ENCODE measurements at places on chromosomes 5 and 9.

GRCh38 chr5:55234121-55234700 is 803 bp upstream of the CCNO start:
- DNase-seq = no peak

- no peak for DNase-seq
Observed at GRCh38 chr5:51829230-51829629, 446.0 kb downstream of the ISL1 start.

DNA sequence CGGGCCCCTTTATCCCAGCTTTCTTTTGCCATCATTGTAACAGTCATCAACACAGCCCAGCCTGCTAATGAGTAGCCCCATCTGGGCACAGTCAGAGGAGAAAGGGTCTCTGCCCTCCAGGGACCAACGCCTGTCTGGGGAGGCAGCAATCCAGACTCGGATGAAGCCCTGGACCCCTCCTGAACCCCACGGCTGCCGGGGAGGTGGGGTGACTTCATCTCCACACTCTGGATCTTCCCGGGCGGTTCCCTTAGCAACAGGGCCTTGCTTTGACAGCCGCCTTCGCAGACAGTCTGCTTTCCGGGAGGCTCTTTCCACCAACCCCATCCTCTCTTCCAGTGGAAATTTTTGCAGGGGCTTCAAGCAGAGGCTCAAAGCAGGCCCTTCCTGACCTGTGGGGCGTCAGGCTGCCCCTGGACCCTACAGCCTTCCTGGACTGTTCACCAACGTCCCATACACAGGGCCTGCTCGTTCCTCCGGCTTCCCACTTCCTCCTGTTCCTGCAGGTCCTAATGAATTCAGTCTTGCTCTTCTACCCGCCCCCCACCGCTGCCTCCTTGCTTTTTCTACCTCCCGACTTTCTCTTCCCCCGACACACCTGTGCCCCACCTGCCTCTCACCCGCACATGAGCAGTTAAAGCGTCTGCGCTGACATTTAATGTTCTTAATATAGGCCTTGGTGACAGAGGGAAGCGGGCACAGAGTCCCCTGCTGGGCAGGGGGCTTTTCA is 161.7 kb upstream of the MVB12B start:
- DNase-seq = no peak

GRCh38 chr9:16921855-16922254 is 51.4 kb upstream of the BNC2 start:
- no peak for DNase-seq

GRCh38 chr9:121300283-121301119 is 32.5 kb downstream of the GSN start:
- DNase-seq = no peak

- DNase-seq = peak; percentile 18
Observed at GRCh38 chr5:110752953-110753352, 14.1 kb downstream of the SLC25A46 start.

GRCh38 chr5:141668601-141669265 is 13.3 kb downstream of the ARAP3 start:
- no peak for DNase-seq

- no peak for DNase-seq
Observed at GRCh38 chr9:128078504-128079434, 10.7 kb downstream of the SLC25A25 start.

- no peak for DNase-seq
Observed at GRCh38 chr5:133289686-133290367, 238.0 kb downstream of the HSPA4 start.

- no peak for DNase-seq
Observed at GRCh38 chr5:150636391-150637244, 3.8 kb upstream of the SYNPO start.

- no peak for DNase-seq
Observed at GRCh38 chr9:109535365-109535764, 37.3 kb upstream of the PTPN3 start.

DNA sequence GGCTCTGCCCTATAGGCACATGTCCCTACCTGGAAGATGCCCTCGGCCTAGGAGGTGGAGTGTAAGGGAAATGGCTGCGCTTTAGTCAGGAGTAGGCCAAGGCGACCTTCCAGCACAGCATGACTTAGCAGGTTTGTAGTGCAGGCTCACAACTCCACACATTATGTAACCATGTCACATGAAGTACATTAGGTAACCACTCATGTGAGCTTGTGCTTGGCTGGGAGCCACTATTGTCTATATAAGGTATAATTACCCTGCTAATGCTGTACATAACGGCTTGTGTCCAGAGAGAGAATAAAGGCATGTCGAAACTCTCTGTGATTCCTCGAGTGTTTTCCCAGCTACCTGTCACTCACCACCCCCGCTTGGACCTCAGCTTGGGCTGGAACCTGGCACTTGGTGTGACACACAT is 74.9 kb downstream of the CAMK4 start:
- DNase-seq = no peak

DNA sequence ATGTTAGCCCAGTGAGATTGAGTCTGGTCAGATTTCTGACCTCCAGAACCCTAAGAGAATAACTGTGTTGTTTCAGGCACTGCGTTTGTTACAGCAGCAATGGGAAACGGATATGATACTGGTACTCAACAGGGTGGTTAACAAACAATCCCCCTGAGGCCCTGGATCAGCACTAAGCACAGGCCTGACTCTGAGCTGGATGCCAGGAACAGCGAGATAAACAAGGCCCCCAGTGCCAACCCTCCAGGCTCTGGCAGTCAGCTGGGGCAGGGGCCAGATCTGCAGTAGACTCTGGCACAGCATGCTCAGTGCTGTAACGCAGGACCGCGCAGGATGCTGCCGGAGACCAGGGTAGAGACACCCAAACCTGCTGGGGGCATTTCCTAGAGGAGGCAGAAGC is 22.1 kb downstream of the CPLX2 start:
- no peak for DNase-seq

GRCh38 chr9:137837345-137838278 is 40.0 kb upstream of the CACNA1B start:
- no peak for DNase-seq

DNA sequence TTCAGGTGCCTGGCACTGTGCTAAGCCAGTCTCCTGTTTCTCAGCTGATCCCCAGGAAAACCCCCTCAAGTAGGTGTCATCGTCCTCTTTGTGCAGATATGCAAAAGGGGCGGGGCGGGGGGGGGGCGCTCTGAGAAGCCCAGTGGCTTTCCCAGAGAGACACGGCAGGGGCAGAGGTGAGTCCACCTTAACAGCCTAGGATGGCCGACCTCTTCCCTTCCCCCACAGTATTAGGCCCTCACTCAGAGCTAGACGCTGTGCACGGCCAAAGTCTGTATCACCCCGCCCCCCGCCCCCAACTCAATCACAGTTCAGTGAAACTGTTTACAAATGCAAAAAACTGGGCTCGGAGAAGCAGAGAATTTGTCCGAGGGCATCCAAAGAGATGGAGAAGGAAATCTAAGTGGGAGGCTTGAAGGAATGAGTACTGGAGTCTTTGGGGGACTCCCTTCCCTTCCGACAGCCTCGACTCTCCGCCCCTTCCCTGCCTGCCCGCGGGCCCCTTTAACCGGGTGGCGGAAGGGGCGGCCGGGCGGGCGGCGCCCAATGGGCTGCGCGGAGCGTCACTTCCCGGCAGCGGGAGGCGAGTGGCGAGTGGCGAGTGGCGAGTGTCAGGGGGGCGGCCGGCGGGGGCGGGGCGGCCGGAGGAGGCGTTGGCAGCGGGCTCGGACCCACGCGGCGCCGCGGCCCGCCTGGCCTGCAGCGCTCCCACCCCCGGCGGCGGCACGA is at the start of gene ERGIC1:
ERGIC1 (plus strand) TSS at position 566 of the 729 bp plus-strand sequence; CDS start at position 729, 163 bp downstream.
- DNase-seq = peak; percentile 79

DNA sequence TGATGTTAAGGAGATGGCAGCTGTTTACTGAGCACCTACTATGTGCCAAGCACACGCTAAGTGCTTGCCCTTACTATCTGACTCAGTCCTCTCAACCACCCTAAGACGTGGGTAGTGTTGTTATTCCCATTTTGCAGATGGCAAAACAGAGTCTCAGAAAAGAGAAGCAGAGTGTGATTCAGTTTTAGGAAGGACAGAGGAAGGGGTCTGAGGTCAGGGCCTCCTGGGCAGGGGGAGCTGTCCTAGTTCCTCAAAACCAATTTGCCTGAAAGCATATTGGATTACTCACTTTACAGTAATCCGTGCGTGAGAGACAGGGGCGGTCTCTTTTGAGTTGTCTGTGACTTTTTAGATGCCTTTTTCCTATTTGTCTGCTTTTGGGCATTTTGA is 23.2 kb downstream of the DNM1 start:
- DNase-seq = no peak

DNA sequence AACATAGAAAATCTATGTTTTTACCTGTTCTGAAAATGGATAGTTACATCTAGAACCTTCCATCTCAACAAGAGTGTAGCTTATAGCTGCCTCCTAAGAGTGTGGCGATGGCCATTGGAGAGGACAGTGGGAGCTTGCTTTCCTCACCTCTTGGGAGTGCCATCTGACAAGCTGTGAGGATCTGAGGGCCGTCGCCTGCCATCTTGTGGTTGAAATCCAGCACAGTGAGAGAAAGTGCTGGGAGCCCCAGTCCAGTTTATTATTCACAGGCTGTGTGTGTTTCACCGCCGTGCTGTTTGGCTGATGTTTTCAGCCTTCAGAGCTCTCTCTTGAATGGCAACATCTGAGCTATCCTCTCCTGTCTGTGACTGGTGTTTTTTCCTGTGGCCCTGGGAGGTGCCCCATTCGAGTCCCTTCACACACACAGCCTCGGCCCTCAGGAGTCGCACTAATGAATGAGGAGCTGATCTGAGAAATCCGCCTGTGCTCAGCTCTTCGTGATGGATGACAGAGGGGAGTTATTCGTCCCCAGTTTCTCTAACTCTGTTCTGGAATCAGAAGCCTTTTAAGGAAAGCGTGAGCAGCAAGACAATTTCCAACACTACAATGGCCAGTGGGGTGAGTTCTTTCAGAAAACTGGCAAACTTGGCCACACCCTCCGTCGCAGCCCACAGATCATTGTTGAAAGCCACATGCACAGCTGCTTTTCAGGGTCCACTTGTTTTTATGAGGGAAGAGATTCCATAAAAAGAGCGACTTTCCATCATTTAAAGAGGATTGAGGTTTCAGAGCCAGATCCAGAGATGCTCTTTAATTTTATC is 170.3 kb downstream of the PDZD2 start:
- DNase-seq = peak; percentile 1

- no peak for DNase-seq
Observed at GRCh38 chr5:109690242-109690974, 681 bp downstream of the MAN2A1 start.

GRCh38 chr9:109894921-109895758 is 115.1 kb downstream of the PALM2AKAP2 start:
- DNase-seq = no peak

GRCh38 chr9:20043461-20043860 is 254.6 kb upstream of the SLC24A2 start:
- DNase-seq = no peak

DNA sequence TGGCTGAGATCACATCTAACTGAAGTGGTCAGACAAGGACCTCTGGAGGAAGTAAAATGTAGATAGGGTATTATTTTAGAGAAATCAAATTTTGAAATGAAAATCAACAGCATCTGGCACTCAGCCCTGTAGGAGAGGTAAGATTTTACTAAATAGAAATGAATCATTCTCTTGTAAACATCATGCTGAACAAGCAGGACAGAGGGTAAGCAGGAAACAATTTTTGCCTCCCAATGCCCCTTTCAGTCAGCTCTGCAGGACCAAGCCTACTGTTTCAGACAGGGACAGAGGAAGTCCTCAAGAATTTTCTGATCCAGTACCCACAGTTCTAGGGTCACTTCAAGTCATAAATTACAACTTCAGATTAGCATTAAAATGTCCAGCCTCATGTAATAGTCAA is 190.1 kb downstream of the ESM1 start:
- no peak for DNase-seq

Data from CD4-positive, alpha-beta T cell treated with Interleukin-12 subunit alpha and Interleukin-12 subunit beta, for 1 hour (primary cell).